ENCODE measurements at places on chromosomes 2 and 18. TPM values are rescaled to one million over a fixed set of nuclear protein-coding genes. Genes with fewer than 3 reads are reported as not detected.

The EML4 gene
- total RNA-seq = 9.3 TPM

GRCh38 chr2:49241501-49241900, 87.2 kb upstream of the FSHR start:
- no peak for DNase-seq

GRCh38 chr2:38465789-38466127, 88.7 kb upstream of the ATL2 start:
- no peak for DNase-seq

The ELOA2 gene
- total RNA-seq = not detected

The KLHL41 gene
- total RNA-seq = 122 TPM

DNA sequence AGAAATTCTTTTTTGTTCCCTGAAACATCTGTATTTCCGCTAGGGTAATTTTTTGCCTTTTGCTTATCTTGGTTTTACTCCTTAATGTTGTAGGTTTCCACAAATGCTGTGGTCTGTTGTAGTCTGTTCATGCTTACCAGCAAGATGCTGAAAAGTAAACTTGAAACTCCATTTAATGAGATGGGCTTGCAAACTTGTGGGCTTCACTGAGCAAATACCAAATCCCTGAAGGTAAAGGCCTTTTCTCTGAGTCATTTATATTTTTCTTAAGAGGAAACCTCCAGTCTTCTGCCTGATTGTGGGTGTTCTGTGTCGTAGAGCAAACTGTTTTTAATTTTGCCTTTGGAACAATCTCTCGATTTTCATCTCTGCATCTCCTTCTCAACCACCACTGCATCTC, 9.3 kb downstream of the SP140 start:
- DNase-seq = no peak

GRCh38 chr2:226788881-226789490, 10.6 kb downstream of the IRS1 start:
- DNase-seq = no peak

The GNAL gene
- total RNA-seq = 2.7 TPM

GRCh38 chr18:48777744-48778116, 173.0 kb downstream of the SMAD7 start:
- peak; percentile 77 for DNase-seq

DNA sequence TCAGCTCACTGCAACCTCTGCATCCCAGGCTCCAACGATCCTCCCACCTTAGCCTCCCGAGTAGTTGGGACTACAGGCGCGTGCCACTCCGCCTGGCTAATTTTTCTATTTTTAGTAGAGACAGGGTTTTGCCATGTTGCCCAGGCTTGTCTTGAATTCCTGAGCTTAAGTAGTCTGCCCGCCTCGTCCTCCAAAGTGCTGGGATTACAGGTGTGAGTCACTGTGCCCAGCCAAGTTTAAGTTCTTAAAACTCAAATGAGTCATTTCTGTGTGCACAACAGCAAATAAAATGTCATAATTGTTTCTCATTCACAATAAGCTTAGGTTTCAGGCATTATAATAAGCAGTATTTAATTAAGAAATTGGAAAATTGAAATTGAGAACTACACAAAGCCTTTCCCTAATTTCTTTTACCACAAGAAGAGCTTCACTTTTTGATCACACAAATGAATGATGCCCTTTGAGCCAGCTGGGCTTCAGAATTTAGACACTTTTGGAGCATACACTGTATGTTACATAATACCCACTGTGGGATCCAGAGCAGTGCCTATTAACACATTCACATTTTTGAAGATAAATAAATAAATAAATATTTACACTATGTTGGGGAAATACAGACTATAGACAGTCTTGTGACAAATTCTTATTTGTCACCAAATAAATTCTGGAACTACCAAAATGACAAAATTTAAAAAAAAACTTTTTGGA, 8.6 kb upstream of the ME2 start:
- DNase-seq = no peak

- DNase-seq = no peak
These were observed 602.2 kb downstream of the XIRP2 start for GRCh38 chr2:167490455-167490854.

DNA sequence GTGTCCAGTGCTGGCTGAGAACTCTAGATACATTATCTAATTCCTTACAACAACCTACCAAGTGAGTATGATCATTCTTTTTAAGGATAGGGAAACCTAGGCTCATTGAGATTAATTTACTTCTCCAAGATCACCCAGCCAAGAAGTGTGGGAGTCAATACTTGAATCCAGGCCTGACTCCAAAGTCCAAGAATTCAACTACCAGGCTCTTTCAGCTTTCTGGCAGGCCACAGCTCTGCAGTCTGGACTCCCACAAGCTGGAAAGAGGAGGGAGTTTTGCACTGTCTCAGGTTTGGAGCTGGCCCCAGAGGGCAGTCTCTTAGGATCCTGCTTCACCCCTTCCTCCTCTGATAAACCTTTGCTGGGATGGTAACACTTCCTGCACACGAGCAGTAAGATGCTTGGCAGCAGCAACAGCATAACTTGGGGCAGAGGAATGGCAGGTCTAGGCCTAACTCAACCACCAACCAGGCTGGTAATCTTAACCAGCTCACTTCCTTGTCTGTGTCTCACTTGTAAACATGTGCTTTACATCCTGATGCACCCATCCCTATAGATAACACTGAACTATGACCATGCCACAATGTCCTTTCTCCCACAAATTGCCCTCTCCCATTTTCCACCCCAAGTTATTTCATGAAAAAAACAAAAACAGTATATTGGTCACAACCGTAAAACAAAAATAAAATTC, 111.1 kb upstream of the ACAA2 start:
- no peak for DNase-seq

The AFG3L2 gene
- 60.1 TPM for total RNA-seq

DNA sequence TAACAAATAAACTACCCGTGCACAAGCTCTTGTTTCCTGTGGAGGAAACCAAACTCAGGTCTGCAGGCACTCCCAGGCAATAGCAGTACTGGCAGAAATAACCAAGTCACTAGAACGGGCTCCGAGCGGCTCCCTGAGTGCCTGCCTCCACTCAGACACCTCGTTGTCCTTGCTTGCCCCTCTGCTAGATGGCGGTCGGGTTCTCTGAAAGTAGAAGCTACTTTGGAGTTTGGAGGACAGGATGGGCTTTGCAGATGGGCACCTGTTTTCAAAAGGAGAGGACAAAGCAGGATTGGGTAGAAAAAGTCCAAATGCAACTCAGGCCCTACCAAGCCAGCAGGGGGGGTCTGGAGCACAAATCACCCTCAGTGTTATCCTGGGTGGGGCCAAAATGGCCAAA, 136.4 kb downstream of the LRRC30 start:
- DNase-seq = no peak

The ZC3H8 gene
- 5.2 TPM for total RNA-seq

- no peak for DNase-seq
These were observed 86.7 kb downstream of the C18orf54 start for GRCh38 chr18:54444319-54444914.

The RESP18 gene
- not detected for total RNA-seq

The CYB5A gene
- total RNA-seq = 71.3 TPM

DNA sequence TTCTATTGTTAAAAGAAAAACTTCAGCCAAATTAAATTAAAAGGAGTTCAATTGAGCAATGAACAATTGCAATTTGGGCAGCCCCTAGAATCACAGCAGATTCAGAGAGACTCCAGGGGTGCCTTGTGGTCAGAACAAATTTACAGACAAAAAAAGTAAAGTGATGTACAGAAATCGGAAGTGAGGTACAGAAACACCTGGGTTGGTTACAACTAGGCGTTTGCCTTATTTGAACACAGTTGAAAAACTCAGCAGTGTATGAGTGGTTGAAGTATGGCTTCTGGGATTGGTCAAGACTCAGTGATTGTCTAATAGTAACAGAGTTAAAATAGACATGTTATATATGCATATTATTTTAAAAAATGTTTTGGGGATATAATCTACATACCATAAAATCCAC, 98.5 kb upstream of the ZSWIM2 start:
- no peak for DNase-seq

GRCh38 chr18:80246445-80247392, 595 bp downstream of the PARD6G start:
- DNase-seq = peak; percentile 57

DNA sequence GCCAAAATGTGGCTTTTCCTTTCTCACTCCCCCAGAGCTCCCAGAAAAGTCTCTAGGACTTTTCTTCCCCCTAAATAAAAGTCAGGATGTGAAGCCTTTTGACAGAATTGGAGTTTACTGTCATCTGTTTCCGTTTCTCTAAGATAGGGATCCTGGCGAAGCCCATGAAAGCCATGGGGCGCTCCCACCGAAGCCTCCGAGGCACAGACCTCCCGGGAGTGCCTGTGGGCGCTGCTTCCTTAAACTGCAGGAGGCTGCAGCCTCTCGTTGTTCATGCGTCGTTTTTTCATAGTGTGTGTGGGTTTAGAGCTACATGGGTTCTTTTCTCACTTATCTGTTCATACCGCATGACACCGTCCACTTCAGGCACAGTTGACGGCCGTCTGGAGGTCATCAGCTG, 56.8 kb downstream of the ASAP2 start:
- DNase-seq = no peak

GRCh38 chr18:73235921-73236320, 368.1 kb upstream of the NETO1 start:
- DNase-seq = no peak

DNA sequence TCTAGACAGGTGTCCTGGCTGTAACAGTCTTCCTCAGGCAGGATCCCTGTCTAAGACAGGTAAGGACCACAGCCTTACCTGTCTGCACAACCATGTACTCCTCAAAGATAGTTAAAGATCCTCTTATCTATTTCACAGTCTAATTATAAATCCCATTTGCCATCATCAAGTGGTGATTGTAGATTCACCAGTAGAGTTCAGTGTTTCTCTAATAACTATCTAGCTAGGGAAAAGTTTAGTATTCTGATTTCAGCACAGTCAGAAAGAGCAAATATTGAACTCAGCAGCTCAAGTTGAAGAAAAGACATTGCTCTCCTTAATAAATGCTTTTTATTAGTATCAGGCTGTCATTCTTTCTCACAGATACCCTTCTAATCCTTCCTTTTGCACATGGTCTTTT, 1305.5 kb upstream of the NXPH2 start:
- no peak for DNase-seq

GRCh38 chr18:22623513-22623912, 205.8 kb upstream of the CTAGE1 start:
- DNase-seq = no peak

GRCh38 chr18:76436342-76436741, 58.7 kb downstream of the ZNF516 start:
- no peak for DNase-seq

- DNase-seq = no peak
These were observed 107.0 kb downstream of the ACTR3 start for GRCh38 chr2:113996671-113997594.

- DNase-seq = no peak
These were observed 1095.1 kb upstream of the GYPC start for GRCh38 chr2:125560855-125561254.

GRCh38 chr2:86350751-86351150, 13.3 kb upstream of the REEP1 start:
- DNase-seq = no peak

GRCh38 chr18:34972765-34973414, 68.3 kb upstream of the MAPRE2 start:
- no peak for DNase-seq

The DSG4 gene
- total RNA-seq = not detected

GRCh38 chr18:2848247-2849246, 1.7 kb downstream of the EMILIN2 start:
- DNase-seq = no peak

DNA sequence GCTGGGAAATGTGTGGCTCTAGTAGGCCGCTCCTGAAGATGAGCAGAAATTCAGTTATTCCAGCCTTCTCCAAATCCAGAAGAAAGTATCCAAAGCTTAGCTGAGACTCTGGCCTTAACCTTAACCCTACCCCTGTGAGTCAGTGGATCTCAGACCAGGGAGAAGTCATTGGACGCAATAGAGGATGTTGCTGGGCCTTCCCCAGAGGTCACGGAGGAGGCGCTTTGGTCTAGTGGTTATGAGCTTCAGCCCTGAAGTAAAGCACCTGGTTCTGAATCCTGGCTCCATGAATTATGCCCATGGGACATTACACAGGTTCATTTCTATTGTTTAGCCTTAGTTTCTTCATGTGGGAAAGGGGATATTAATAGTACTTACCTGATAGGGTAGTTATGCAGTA, 24.0 kb downstream of the PKDCC start:
- no peak for DNase-seq

DNA sequence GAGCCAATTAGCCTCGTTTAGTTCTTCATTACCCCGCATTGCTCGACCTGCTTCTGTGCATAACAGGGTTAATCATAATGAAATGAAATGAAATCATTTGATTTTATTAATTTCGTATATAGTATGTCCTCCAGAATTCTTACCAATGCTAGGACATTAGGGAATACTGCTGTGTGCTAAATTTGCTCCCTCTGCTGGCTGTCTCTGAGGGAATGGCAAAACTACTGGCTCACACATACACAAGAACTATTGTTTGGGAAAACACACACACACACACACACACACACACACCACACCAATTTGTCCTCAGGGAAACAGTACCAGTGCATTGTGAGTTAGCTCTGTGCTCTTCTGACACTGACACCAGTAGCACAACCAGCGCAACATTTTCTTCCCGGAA, 273.3 kb upstream of the TCF4 start:
- no peak for DNase-seq

The EML6 gene
- 1.2 TPM for total RNA-seq

DNA sequence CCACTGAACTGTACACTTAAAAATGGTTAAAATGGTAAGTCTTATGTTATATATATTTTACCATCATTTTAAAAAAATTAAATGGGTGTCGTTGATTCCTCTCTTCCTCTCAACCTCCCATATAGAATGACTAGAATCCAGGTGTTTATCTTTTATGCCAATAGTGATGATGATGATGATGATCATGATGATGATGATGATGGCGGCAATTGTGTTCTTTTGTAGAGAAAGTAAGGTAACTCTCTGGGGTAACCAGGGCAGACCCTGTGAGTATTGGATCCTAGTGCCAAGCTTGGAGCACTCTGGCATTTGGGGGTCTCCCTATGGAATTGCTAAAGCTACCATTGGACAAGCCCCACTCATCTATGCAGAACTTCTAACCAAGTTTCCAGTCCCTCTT, 113.6 kb downstream of the GLI2 start:
- DNase-seq = no peak

- no peak for DNase-seq
These were observed 122.0 kb downstream of the ZNF521 start for GRCh38 chr18:25229920-25230319.

GRCh38 chr18:12309683-12310198, 1.7 kb downstream of the TUBB6 start:
- DNase-seq = peak; percentile 50

DNA sequence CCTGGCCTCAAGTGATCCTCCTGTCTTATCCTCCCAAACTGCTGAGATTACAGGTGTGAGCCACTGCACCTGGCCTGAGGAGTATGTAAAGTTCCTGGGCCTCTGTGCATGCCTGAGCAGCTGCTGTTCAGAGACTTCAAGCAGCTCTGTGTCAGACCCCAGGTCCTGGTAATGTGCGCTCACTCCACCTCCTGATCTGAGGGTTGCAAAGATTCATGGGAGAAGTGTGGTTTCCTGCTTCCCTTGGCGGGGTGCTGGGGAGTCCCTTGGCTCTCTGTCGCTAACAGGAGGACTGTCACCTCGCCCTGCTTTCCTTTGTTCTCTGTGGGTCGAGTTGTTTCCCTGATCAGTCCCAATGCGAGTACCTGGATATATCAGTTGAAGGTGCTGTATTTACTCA, 8.6 kb upstream of the IL36A start:
- no peak for DNase-seq
